GM06990 (cell line): ENCODE measurements at places on chromosomes 3 and 15.

DNA sequence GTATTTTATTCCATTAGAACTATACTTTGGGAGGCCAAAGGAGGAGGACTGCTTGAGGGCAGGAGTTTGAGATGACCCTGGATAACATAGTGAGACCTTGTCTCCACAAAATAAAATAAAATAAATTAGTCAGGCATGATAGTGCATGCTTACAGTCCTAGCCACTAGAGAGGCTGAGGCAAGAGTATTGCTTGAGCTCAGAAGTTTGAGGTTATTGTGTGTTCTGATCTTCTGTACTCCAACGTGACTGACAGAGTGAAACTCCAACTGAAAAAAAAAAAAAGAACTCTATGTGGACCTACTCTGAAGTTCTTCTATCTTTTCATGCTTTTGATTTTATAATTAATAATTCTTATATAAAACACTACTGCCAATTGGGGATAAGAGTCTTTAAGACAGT, 1560.0 kb upstream of the GBE1 start:
- no peak for DNase-seq

GRCh38 chr3:48222616-48223513, at the start of gene CAMP:
Gene CAMP, plus strand, starts transcription at chr3:48223495. Its CDS starts 17 bp downstream, at chr3:48223512.
- DNase-seq: peak; percentile 78

GRCh38 chr15:77180270-77180669, 109.4 kb upstream of the TSPAN3 start:
- DNase-seq: no peak

DNA sequence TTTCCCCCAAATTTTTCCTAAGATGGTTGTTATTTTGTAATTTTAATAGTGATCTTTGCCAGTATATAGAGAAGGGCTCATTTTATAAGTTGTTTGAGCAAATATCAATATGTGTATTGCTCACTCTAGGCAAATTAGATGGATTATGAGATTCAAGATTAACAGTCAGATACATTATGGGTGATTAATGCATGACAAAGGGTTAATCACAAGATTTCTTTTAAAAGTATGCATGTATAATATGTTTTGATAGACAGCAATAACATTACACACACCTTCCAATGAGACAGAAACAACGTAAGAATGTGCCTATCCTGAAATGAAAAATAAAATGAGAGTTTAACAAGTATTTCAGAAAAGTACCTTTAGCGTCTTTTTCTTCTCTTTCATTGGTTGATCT, 547.6 kb upstream of the AGTR1 start:
- no peak for DNase-seq

GRCh38 chr3:9396301-9396631, 1.1 kb upstream of the SETD5 start:
- DNase-seq: no peak

GRCh38 chr3:34279901-34280300, 481.5 kb downstream of the PDCD6IP start:
- no peak for DNase-seq

GRCh38 chr15:29532296-29532695, 262.7 kb upstream of the NSMCE3 start:
- DNase-seq: no peak

DNA sequence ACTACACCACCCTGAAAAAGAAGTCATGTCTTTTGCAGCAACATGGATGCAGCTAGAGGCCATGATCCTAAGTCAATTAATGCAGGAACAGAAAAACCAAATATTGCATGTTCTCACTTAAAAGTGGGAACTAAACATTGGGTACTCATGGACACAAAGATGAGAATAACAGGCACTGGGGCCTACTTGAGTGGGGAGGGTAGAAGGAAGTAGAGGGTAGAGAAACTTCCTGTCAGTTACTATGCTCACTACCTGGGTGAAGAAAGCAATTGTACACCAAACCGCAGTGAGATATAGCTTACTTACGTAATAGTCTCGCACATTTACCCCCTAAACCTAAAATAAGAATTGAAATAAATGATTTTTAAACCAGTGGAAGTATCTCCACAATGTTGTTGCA, 480.5 kb upstream of the ARRDC4 start:
- no peak for DNase-seq

- DNase-seq: no peak
Measured at GRCh38 chr15:87967951-87968350, 288.6 kb downstream of the NTRK3 start.

GRCh38 chr3:37907906-37908305, 46.2 kb downstream of the CTDSPL start:
- DNase-seq: peak; percentile 56

DNA sequence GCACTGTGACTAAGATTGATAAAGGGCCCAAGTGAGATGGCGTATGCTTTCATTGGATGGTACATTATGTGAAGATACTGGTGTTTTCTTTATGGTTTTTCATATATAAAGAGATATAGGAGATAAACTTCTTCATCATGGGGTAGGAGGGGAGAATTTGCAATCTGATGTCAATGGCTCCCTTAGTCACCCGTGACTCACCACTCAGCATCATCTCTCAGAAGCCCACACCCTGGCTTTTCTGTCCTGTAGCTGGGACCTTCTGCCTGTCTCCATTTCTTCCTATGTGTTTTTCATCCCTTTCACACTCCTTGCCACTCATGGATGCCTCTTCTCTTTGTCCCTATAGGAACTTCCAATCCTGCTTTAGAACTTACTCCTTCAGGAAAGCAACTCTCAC, 114.3 kb upstream of the SEMA6D start:
- no peak for DNase-seq

DNA sequence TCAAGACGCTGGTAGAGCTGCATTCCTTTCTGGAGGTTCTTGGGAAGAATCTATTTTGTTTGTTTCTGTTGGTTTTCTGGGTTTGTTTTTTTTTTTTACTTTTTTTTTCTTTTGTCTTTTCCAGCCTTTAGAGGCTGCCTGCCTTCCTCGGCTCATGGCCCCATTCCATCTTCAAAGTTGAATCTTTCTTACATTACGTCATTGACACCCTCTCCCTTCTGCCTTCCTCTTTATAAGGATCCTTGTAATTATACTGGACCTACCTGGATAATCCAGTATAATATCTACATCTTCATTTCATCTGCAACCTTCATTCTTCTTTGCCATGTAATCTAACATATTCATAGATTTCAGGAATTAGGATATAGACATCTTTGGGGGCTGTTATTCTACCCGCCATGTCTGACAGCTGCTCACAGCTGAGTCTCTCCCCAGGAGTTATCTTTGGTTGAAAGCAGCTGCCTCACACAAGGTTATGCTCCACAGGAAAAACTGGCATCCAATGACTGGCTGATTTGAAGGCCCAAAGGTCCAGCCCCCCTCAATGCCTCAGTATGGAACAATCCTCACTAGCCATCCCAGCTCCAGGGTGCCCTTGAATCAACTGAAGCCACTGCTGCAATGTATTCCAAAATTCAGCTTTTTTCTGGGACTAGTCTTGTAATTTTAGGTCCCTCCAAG, 38.4 kb upstream of the THBS1 start:
- DNase-seq: no peak

- no peak for DNase-seq
Measured at GRCh38 chr3:31635545-31635944, 102.8 kb downstream of the STT3B start.
